ENCODE measurements at places on chromosomes 4 and X.

GRCh38 chr4:4950561-4951290 lies 68.5 kb downstream of the CYTL1 start:
- no peak for DNase-seq

DNA sequence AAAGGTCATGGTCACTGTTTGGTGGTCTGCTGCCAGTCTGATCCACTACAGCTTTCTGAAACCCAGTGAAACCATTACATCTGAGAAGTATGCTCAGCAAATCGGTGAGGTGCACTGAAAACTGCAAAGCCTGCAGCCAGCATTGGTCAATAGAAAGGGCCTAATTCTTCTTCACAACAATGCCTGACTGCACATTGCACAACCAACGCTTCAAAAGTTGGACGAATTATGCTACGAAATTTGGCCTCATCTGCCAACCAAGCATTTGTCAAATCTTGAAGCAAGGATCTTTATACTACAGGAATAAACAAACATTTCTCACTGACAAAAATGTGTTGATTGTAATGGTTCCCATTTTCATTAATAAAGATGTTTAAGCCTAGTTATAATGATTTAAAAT lies 90.4 kb downstream of the EIF4E start:
- no peak for DNase-seq

DNA sequence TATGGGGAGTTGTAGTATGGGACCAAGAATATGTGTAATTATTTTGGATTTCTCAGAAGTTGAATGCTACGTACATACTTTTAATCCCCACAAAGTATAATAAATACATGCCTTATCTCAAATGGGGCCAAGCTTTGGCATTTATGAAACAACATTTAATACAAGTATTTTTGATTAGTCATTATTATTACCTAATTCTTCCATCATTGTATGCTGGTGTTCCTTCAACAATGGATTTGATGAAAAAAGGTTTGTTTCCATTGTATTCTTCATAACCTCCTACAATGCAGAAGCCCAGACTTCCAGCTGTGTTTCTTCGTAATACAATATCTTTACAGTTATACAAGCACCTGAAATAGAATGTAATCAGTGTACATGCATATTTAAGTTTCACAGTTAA lies 83.8 kb downstream of the FIP1L1 start:
- no peak for DNase-seq

- DNase-seq = peak; percentile 26
These were observed 216.9 kb downstream of the PTTG2 start for GRCh38 chr4:38177035-38177546.

DNA sequence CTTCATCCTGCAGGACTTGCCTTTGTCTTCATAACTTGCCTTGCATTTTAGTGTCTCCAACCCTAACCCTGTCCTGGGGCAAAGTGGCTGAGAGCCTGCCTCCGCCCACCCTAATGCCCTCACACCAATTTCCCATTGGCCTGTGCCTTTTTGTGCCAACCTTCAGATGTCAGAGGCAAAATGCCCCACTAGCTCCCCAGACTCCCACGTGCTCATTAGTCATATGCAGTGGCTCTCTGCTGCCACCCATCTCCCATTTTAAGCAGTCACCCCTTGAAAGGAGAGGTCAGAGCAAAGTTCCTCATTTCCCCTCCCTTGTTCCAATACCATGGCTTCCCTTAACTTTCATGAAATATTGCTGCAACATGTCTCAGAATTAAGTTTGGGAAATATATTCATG lies 74.8 kb upstream of the PASD1 start:
- DNase-seq = no peak

- DNase-seq = no peak
These were observed 33.3 kb downstream of the REST start for GRCh38 chr4:56940971-56941370.

GRCh38 chr4:149498246-149498645 lies 317.4 kb downstream of the IQCM start:
- no peak for DNase-seq

- peak; percentile 11 for DNase-seq
These were observed 64.9 kb downstream of the N4BP2 start for GRCh38 chr4:40121515-40121914.

DNA sequence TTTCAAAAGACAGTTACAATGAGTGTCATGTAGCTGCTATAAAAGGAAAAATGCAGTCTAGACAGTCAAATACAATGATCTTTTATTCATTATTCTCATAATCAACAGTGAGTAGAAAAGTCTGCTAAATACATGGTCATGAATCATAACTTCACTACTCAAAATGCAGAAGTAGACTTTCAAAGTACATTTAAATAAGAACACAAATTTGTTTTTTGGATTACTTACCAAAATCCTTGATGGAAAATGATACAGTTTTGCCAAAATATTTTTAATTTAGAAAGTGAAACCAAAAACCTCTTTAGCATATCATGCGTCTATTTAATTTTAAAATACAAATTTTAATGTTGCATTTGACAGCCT lies 4.9 kb downstream of the ACSL4 start:
- no peak for DNase-seq

GRCh38 chrX:19660604-19661255 lies 145.4 kb upstream of the MAP3K15 start:
- DNase-seq = no peak

DNA sequence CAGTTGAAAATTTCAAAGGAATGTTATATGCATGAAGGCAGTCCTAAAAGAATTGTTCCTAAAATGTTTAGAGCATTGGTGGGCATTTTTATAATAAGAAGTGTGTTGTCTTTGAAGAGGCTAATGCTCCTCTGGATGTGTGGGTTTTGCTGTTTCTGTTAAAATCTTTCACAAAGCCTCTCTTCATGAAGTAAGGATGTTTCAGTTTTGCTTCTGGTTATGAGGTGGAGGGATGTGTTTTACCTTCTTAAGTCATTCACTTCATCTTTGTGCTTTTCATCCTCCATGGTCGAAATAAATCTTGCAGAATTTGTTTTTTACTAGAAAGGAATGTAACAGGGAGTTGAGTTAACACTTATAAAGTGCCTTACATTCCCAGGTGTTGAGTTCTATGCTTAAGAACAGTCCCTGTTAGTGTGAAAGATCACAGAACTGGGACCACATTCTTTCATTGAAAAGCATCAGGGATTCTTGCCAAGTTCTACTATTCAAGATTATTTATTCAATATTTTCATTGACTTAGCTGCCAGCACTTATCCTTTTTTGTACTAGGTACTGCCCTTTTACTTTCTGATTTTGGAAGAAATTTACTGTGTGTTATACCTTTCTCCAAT lies 21.1 kb downstream of the FHIP1A start:
- DNase-seq = no peak

DNA sequence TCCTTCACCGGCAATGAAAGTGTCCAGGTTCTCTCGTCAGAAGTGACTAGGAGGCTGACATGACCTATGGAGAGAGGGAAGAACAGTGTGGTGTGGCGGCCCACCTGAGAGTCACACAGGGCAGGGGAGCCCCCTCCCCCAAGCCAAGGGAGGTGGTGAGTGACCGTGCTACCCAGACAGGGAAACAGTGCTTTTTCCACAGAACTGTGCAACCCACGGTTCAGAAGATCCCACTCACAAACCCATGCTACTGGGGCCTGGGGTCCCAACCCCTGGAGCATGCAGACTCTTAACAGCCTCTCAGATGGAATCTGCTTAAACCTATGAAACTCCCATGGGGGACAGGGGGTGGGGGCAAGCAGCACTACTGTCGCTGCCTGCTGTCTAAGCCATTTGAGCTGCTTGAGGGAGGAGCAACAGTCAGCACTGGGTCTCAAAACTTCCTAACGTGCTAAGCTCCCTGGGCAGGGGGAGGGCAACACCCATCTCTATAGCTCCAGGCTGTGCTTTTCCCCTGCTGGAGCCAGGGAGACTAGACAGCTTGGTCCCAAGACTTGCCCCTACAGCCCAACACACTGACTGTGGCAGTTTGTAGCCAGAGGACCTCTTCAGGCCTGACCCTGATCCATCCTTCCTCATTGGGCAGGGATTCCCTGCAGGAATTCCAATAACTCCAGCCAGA lies 850.4 kb upstream of the AADAT start:
- DNase-seq = no peak

DNA sequence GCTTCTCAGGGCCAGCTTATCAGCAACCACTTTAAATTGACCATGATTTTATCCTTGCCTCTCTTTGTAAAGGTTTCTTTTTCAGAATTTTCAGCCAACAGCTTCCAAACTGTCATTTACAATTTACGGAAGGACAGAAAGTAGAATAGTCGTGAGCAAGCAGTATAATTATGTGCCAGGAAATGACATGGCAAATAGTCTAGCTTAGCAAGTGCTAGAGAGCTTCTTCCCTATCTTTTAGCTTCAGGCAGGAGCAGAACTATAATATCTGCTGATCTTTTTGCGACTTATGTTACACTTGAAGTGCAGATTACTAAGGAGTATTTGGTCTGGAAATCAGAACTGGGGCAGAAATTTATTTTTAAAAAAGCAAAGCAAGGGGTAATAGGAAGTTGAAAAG lies 123.0 kb upstream of the AP1S2 start:
- no peak for DNase-seq

DNA sequence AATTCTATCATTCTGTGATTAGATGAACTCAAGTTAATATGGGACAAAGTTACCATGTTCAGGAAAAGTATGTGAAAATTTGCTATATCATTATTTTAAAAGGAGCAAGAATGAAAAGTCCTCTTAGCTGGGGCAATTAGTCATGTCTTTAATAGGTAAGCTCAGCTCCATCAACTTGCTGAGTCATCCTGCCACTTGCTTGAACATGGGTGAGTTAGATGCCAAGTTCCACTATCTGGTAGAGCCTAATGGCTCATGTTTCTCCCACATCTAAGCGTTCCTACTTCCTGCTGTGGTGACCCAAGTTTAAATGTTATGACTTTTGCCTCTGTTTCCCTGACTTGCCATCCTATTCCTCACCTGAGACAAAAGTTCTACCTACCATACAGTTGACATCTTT lies 276.8 kb downstream of the ZNF674 start:
- peak; percentile 4 for DNase-seq

DNA sequence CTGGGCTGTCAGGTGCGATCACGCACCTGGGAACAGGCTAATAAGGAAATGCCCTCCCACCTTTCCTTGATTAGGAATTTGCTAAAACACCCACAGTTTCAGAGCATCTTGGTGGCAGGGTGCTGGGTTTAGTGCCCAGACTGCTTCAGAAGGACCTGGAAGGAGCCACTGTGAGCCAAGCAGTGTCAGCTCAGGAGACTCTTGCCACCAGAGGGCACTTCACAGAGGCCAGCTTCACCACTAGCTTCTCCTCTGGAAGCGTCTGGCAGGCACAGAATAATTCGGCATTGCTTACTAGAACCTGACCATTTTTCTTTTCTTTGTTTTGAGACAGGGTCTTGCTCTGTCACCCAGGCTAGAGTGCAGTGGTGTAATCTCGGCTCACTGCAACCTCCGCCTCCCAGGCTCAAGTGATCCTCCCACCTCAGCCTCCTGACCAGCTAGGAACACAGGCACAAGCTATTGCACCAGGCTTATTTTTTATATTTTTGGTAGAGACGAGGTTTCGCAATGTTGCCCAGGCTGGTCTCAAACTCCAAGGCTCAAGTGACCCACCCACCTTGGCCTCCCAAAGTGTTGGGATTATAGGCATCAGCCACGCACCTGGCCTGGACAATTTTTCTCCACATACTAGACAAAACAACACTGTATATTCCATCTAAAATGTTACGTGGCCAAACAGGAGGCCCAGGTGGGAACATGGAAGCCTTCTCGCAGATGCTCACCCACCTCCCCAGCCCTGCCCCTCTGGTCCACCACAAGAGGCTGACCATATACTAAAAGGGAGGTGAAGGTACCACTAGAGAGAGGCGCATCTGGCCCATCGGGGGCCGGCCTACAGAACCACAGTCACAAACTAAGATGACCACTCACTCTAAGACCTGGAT lies 14.1 kb downstream of the NOP14 start:
- no peak for DNase-seq
